ENCODE measurements at places on chromosomes 13 and 19. TPM values are rescaled to one million over a fixed set of nuclear protein-coding genes. Genes with fewer than 3 reads are reported as not detected.

SIRT6 gene
- total RNA-seq, result 19.2 TPM

AP1M2 gene
- total RNA-seq, result 2.0 TPM

KLK14 gene
- not detected for total RNA-seq

HPN gene
- 1.2 TPM for total RNA-seq

N4BP2L1 gene
- 4.7 TPM for total RNA-seq

TNNI3 gene
- 0.15 TPM for total RNA-seq

LMTK3 gene
- total RNA-seq, result 1.1 TPM

KIR3DL1 gene
- not detected for total RNA-seq

ANGPTL4 gene
- 17.2 TPM for total RNA-seq

SH2D3A gene
- total RNA-seq, result 5.1 TPM

NALCN gene
- 10.2 TPM for total RNA-seq

VSTM1 gene
- not detected for total RNA-seq

IGSF23 gene
- 2.7 TPM for total RNA-seq

CYP4F22 gene
- total RNA-seq, result not detected

NUFIP1 gene
- 5.2 TPM for total RNA-seq

NUP58 gene
- total RNA-seq, result 60.9 TPM

ZNF329 gene
- total RNA-seq, result 13.0 TPM

ZNF829 gene
- 4.0 TPM for total RNA-seq

- peak; percentile 46 for DNase-seq
Observed at GRCh38 chr13:48194379-48194754, 38.6 kb upstream of the ITM2B start.

DNA sequence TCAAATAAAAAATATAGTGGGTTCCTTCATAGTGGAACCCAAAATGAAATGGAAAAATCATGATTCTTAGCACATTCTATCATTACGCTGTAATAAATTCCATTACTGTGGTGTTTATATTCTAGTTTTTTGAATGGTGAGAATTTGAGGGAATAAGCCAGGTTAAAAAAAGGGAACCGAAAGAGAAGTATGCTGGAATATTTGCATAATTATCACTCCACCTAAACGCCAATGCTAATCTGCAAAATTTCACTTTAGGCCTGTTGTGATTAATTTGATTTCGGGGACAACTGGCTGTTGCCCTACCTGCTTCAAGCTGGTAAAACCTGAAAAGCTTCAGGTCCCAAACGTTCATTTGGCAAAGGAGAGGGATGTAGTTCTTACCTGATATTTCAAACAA is 32.1 kb upstream of the SCEL start:
- no peak for DNase-seq

DNA sequence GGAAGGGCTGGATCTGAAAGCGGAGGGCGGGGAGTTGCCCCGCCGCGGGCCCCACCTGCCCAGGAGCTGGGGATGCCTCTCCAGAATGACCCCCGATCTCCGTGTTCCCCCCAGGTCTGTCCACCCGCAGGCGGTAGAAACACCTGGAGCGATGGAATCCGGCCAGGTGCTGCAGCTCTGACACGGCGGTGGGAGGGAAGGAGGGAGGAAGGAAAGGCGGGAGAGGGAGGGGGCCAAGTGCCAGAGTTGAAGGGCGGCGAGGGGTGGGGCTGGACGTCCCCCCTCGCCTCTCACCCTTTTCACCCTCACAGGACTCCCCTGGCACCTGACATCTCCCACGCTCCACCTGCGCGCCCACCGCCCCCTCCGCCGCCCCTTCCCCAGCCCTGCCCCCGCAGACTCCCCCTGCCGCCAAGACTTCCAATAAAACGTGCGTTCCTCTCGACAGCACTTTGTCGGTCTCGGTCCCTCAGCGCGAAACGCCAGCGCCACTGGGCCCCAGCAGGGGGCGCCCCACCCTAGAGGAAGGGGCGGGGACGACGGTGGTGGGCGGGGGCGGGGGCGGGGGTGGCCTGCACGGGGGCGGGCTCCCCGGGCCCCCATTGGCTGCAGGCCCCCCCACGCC is 337 bp upstream of the FXYD7 start:
- DNase-seq, result no peak

GRCh38 chr13:32427852-32428580 is at the start of gene N4BP2L1:
Gene N4BP2L1 (minus strand): TSS chr13:32428130. CDS start chr13:32428082, 48 bp downstream.
- DNase-seq, result peak; percentile 54

DNA sequence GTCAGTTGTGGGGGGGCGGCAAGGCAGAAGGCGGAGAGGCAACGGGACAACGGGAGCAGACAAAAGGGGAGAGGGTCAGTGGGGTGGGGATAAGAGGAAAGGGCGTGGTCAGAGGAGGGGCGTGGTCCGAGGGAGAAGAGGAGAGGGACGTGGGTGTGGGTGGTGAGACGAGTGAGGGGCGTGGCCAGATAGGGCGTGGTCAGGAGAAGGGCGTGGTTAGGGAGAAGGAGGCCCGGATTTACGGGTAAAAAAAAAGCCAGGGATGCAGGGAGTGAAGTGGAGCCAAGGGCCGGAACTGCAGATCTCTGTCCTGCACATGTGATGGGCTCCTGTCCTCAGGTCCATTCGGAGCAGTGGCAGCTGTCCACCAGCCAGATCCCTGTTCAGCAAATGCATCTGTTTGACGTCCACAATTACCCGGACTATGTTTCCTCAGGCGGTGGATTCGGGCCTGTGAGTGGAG is 21.5 kb downstream of the CPT1C start:
- DNase-seq, result no peak

DNA sequence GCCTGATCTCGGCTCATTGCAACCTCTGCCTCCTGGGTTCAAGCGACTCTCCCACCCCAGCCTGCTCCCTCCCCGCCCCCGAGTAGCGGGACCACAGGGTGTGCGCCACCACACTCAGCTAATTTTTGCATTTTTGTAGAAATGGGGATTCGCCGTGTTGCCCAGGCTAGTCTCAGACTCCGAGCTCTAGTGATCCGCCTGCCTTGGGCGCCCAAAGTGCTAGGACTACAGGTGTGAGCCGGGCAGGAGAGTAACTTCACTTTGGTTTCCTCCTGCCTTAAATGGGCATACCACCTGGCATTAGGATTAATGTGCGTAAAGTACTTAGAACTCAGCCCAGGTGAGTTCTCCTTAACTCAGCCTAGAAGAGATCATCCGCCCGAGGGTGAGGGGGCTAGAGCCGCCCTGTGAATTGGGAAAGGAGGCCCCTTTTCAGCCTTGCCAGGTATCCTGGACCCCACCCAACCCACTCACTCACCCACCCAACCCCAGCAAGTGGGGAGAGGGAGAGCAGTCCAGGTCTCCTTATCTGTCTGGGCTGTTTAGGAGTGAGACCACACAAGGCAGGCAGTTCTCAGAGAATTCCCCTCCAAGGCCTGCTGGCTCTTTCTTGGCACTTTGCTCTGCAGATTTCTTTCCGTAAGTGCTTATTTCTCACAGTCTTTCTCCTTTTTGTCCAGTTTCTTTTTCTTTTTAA is 1.2 kb upstream of the ZFP36 start:
- DNase-seq, result no peak

DNA sequence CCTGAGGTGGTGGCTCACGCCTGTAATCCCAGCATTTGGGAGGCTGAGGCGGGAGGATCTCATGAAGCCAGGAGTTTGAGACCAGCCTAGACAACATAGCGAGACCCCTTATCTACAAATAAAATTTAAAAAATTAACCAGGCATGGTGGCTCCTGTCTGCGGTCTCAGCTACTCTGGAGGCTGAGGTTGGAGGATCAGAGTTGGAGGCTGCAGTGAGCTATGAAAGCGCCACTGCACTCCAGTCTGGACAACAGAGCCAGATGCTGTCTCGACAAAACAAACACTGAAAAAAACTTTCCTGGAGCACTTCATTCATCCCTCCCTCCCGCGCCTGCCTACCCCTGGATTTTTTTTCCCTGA is 665 bp upstream of the ATG4D start:
- no peak for DNase-seq

- DNase-seq, result peak; percentile 70
Observed at GRCh38 chr19:7783991-7784423, 21.0 kb downstream of the CLEC4M start.

GRCh38 chr13:113022745-113023574 is 53.9 kb downstream of the MCF2L start:
- no peak for DNase-seq

DNA sequence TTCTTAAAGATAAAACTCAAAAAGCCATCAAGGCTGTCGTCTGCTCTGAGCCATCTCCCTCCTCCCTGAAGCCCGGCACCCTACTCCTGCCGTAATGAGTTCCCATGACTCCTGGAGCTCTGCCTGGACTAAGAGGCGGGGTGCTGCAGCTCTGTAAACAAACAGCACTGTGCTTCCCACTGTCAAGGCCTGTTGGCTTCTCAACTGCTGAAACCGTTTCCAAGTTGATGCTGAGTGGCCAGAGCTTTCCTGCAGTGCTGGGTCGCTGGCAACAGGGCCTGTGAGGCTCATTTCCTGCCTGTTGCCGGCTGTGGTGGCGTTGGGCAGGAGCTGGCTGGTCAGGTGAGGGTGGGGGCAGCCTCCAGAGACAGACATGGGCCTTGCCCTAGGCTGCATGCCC is 26.7 kb upstream of the ISYNA1 start:
- no peak for DNase-seq

DNA sequence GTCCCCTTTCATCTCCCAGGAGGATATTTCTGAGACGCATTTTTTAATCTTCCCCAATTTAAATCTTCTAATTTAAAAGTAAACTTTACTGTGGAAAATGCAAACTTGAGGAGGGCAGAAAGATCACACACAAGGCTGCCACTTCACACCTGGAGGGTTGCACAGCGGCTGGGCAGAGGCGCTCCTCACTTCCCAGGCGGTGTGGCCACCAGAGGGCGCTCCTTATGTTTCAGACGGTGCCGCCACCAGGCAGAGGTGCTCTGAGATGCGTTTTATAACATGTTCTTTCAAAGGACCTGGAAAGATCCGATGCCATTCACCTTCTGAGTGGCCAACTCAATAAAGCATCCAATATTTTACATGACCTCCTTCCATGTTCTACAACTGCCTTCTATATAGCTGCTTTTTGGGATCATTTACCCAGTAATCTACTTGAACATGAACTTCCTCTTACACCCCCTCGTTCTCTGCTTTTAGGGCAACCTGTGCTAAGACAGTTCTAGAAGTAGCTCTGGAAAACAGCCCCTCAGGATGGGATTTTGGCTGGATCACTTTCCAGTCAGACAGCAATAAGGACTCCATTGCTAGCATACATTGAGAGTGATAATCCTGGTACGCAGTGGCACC is 14.8 kb upstream of the MTUS2 start:
- DNase-seq, result no peak

DNA sequence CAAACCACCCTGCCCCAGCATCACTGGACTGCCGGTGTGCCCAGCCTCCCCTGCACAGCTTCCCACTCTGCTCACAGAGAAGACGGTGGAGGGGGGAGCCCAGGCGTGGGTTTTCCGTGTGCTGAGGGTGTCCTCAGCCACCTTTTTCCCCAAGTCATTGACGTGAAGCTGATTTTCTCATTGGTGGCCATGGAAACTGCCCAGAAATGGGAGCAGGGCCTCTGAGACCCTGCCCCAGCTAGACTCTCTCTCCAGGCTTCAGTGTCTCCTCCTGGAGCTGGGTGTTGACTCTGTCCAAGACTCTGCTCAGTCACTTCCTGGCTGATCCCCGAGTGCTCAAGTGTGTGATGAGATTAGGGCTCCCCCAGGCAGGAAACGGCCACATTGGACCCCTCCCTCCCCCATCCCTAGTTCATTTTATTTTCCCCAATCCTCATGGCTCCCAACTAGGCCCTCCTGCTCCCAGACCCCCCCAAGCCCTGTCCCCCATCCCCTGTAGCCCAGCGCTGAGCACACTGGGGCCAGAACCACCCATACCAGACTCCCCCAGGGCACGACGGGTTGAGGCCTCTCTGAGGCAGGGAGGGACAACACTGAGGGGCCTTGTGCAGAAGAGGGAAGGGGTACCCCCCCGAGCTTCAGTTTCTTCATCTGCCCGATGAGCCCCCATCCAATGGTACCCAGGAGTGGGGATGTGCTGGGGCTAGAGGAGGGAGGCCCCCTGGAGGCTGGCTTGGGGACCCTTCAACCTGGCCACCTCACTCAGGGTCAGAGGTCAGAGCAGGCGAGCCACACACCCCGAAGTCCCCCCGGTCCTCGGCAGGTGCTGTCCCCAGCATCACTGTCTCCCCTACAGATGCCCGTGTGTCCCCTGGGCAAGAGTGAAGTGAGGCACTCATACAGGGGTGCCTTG is 1.2 kb upstream of the F2RL3 start:
- DNase-seq, result no peak

DNA sequence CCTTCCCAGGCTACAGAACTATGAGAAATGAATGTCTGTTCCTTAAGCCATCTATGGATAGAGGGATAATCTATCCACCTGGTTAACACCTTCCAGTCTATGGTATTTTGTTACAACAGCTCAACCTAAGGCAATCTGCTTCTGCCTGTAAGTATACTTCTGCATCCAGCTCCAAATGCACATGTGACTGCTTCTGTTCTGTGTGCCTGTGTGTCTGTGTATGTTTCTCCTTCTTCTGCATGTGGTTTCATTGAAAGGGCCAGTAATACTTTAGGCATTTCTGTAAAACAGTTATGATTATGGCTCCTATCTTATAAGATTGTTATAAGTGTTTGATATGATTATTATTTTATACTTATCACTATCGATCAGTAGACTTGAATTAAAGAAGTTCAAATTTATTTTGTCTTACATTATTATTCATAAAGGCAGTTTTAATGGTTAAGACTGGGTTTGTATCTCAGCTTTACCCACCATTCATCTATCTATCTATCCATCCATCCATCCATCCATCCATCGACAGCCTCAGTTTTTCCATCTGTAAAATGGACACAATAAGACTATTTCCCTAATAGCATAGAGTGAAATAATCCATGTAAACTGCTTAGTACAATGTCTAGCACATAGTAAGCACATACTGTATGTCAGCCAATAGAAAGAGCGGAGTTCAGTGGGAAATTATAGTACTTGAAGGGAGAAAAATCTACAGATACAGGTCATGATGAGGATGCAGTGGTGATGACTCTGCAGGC is 37.5 kb upstream of the TM9SF2 start:
- no peak for DNase-seq

- no peak for DNase-seq
Observed at GRCh38 chr13:72050251-72050650, 183.2 kb upstream of the DACH1 start.

- no peak for DNase-seq
Observed at GRCh38 chr13:72156760-72157159, 289.8 kb upstream of the DACH1 start.

GRCh38 chr19:55423225-55424005 is 15.8 kb upstream of the UBE2S start:
- no peak for DNase-seq

DNA sequence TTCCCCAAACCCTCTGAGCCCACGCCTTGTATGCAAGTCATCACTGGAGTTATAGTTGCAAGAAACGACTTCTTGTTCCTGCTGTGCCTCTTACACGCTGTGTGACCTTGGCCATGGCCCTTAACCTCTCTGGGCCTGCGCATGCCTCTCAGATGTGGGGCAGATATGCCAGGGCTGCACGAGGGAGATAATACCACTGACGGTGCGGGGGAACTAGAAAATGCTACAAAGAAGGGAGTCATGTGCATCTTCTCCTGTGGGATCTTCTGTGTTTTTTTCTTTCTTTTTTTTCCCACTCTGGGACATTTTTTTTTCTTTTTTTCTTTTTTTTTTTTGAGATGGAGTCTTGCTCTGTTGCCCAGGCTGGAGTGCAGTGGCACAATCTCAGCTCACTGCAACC is 4.3 kb upstream of the SAMD1 start:
- no peak for DNase-seq

GRCh38 chr19:9008667-9009066 is 1.5 kb downstream of the MUC16 start:
- no peak for DNase-seq

Data from renal cortical epithelial cell (primary cell).